ENCODE measurements at places on chromosomes 2 and 18. TPM values are rescaled to one million over a fixed set of nuclear protein-coding genes. Genes with fewer than 3 reads are reported as not detected.

- no peak for DNase-seq
Measured at GRCh38 chr18:22739789-22740188, 193.3 kb upstream of the RBBP8 start.

The PPP1R1C gene
- 4.0 TPM for total RNA-seq

GRCh38 chr2:191166111-191166755, 15.4 kb upstream of the STAT4 start:
- peak; percentile 69 for DNase-seq

DNA sequence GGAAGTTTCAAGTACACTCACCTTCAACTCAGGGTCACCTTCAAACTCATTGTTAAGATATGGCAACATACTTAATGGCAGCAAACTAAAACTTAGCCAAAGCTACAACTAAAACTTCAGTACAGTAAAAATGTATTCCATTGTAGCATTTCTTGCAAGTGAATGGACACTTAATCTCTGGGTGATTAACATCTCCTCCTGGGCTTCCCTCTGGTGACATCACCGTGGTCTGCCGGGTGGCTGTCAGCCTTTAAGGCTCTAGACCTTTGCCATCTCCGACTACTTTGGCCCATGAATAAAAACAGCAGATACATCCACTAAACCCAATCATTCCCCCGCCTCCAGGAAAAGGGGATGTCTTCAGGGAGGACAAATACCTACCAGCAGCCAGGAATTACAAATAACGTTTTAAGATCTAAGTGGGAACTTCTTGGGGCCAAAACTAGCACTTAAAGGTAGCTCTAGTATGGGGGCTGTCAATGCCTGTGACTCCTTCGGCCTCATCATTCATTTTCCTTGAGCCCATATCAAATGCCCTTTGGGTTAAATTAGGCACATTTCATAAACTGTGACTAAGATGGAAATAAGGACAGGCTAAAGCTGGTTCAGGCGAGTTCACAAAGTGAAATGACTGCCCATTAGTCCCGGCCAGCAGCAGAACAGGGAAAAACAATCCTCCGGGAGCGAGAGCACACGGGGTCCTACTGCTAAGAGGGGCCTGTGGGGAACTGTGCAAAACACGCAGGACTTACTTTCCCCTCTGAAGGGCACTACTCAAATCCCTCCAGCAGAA, 1.1 kb downstream of the TFCP2L1 start:
- no peak for DNase-seq

The SLC4A5 gene
- 2.5 TPM for total RNA-seq

The CXCR1 gene
- not detected for total RNA-seq

DNA sequence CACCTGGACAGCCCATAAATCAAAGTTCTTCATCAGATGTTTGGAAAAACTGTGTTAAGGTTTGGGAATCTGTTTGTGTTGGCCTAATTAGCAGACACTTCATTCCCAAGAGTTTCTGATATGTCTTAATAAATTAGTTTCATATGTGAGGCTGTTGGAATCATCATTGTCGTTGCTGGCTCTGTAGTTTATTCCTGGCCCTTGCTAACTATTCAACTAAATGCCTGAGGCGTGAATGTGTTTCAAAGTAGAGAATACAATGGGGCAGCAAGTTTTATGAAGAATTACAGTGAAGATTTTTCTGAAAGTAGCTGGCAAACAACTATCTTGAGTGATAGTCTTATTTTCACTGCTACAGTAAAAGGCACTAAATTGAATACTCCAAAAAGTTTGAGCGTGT, 141.1 kb downstream of the PARD3B start:
- DNase-seq = no peak
